ENCODE measurements at places on chromosomes 5 and 9.
A peak's percentile ranks its signal among the peaks of the same experiment; 100 is the strongest.

DNA sequence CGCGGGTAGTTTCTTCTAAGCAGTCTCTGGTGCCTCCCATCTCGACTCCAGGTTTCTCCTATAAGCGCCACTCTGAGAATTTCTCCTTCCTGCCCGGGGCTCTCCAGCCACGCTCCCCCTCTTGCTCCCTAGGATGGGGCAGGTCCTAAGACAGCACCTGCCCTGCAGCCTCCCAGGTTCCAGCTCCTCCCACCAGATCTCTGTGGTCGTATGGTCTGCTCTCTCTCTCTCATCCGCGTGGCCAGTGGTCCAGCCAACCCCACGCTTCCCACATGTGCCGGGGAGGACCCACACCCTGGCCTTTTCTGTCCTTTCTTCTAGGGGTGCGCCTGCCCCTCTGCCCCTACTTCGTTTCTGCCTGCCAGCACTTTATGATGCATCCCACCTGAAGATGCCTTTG is 40.5 kb downstream of the MVB12B start:
- no peak for DNase-seq

DNA sequence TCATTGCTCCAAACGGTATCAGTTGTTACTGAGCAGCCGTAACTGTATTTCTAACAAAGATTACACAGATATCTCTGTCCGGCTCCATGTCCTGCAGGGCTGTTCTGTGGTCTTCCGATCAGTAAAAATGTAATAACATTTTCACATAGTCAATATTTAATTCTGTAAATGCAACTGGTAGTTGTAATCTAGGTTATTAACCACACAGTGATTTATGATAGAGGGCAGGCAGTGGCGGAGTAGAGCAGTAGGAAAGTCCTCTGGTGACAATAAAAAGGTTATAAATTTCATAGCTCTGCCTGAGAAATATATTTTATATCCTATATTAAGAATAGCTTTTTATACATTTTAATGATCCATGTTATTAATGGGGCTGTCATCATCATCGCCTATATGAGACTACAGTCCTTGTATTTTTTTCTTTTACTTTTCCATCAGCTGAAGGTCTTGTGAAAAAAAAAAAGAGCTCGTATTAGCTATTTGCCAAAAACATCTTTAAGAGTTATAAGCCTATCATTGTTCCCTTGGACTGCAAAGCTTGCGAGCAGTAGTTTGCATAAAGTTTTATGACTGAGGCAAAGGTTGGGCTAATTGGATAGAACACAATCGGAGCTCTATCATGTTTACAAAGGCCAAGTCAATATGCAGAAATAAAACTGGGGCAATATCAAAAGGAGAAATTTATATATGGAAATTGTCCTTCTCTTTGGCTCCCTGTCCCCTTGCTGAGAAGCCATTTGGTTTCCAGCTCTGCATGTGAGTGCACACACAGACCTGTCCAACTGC is 648.0 kb downstream of the IRX1 start:
- no peak for DNase-seq

DNA sequence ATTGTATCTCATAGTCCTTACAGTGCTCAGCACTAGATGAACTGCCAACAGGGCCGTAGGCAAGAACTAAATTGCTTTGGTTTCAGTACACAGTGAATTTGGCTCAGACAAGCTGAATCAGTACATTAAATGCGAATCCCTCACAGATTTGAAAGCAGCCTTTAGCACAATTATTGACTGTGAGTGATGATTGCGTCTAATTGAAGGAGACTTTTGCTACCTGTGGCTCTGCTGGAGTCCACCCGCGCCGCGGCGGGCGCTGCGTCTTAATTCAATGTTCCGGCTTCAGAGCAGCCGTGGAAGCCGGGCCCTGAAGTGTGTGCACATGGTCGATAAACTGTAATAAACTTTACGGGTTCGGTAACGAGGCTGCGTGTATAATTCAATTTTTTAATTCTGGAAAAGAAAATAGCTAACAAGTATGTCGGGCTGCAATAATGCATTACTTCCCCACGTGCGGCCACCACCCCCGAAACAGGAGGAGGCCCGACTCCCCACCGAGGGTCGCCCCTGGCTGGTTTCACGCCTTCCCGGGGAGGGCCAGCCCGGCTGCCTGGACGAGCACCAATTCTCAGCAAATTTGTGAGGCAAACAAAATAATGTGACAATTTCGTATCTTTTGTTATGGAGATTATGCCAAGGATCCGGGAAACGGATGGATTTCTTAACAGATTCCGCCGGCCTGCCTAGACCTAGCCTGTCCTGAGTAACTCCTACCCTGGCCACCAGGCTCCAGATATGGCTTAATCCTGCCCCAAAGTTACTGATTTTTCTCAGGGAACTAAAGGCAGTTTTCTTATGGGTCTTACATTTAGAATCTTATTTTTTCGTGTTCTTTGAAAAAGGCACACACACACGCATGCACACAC is 269.4 kb upstream of the IRX1 start:
- peak; percentile 89 for DNase-seq

GRCh38 chr9:206481-206880 is 8.2 kb upstream of the DOCK8 start:
- no peak for DNase-seq

DNA sequence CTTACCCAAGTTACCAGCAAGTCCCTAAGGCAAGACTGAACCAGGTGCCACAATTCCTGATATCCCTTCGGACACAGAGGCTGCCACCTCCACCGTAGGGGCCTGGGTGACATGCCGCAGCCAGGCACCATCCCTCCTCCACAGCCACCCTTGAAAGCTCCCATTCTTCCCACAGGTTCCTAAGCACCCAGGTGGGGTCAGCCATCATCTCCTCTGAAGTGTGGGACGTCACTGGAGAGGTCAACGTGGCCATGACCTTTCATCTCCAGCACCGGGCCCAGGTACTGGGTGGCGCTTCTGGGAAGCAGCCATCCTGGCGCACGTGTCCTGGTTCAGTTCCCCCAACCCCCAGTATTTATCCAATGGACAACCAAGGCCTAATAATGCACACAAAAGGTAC is 8.2 kb downstream of the ADGRD2 start:
- DNase-seq, result no peak

Measured in NCI-H524 treated with DMSO at 0.1 percent for 48 hours (cell line).